C1 segment of cervical spinal cord (tissue), 14 donors: ENCODE measurements at places on chromosomes 1 and 21.

DNA sequence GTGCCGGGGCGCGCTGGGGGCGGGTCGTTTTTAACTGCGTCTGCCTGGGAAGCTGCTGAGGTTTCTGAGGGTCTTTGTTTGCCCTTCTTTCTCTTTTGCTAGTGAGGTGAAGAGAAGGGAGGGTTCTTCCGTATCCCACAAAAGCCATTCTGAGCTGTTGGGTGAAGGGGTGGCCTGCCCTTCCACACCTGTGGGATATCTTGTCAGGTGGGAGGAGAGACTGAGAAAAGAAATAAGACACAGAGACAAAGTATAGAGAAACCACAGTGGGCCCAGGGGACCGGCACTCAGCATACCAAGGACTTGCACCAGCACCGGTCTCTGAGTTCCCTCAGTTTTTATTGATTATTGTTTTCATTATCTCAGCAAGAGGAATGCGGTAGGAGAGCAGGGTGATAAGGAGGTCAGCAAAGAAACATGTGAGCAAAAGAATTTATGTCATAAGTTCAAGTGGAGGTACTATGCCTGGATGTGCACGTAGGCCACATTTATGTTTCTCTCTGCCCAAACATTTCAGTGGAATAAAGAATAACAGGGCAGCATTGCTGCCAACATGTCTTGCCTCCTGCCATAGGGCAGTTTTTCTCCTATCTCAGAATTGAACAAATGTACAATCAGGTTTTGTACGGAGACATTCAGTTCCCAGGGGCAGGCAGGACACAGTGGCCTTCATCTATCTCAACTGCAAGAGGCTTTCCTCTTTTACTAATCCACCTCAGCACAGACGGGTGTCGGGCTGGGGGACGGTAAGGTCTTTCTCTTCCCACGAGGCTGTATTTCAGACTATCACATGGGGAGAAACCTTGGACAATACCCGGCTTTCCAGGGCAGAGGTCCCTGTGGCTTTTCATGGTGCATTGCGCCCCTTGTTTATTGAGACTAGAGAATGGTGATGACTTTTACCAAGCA, 972 bp downstream of the PGBD2 start:
- DNase-seq = no peak

GRCh38 chr21:41622831-41623548, 115.0 kb upstream of the TMPRSS2 start:
- no peak for DNase-seq

- DNase-seq = no peak
Measured at GRCh38 chr1:6596886-6597776, 5.5 kb downstream of the KLHL21 start.

DNA sequence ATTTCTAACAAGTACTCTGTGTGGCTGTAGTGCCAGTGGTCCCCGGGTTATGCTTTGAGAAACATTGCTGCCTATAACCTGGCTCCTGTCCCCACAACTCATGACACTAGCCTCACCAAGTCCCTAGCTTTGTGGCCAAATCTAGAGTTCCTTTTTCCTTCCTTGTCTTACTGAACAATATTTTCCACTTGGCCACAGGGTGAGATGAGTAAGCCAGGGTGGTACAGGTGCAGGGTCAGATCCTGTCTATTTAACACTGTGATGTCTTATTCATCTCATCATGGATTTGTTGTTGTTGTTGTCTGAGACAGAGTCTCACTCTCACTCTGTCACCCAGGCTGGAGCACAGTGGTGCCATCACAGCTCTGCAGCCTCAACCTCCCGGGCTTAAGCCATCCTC, 18.6 kb downstream of the ARMH1 start:
- no peak for DNase-seq

- no peak for DNase-seq
Measured at GRCh38 chr21:42527489-42528158, 14.0 kb downstream of the SLC37A1 start.

DNA sequence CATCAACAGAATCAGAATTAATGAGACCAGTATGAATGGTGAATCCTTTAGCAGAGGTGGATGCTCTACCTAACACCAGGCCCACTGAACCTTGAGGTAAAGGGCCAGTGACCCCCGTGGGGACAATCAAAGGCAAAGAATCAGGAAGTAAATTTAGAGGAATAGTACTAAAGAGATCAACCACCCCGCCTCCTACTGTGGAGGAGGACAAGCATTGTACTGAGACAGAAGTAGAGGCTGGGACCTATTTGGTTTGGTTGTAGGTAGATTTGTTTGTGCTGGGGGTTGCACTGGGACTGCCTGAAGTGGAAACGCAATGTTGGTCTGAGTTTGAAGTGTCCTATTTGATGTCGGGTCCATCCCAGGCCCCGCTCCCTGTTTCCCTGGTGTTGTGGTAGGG, 9.5 kb downstream of the CD48 start:
- DNase-seq = no peak

DNA sequence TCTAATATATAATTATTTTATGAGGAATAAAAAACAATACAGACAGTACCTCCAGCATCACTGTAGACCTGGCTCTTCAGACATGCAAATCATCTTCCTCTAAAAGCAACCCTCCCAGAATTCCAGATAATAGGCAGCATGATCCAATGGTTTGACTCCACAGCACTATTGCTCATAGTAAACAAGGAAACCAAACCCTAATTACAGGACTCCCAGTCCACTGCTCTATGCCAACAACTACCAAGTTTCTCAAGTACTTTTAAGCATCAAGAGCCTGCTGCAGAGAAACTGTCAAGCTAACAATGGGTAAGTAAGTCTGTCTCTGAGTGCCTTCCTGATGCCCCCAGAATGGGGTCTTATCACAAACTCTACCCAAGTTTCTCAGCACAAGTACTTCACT, 57.2 kb downstream of the EYA3 start:
- no peak for DNase-seq

DNA sequence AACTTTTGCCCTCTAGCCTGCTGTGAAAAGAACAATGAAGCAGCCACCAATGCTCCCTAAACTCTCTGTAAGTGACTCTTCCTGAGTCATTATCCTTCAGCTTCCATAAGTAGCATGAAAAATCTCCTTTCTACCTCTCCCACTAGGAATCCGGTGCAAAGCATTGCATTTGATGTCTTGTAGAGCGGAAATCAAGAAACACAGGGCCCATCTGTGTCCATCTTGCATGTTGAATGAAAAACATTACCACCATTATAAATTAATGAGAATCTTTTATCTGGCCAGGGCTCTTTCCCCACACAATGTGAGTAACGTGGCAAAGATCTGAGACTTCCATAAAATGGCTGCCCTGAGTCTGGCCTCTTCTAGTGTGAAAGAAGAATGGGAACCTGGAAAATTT, 324.4 kb downstream of the ADGRL2 start:
- no peak for DNase-seq

GRCh38 chr1:54475357-54475881, 69.2 kb upstream of the SSBP3 start:
- DNase-seq = no peak

DNA sequence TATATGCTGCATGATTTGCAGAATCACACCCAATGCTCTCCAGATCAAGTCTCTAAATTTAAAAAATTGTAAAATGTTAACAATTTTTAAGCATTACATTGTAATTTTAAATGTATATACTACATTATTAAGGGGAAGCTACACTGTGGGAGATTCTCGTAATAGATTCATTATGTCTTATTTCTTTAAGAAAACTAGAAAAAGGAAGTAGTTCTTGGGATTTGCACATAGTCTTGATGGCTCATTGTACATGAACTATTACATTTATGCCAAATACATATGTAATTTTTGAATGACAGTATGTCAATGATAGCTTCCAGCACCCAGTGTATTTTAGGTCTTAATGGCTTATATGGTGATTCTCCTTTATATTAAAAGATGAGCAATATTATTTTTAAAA, 250.3 kb downstream of the PTPRC start:
- no peak for DNase-seq

DNA sequence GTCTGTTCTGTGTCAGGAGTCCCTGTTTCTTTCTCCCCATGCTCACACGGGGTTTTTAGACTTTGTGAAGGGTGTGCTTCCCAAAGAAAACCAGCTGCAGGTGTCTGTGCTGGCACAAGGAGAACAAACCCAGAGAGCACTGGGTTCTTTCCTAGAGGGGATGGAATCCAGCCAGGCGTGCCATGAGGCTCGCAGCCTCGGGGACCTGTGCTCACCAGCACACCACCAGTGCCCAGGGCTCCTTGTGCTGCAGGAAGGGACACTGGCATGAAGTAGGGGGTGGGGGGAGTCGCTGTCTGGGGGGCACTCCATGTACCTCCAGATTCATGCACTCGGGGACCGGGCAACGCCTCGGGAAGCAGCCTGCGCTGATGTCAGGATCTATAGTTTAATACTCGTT, 57.9 kb downstream of the AGPAT3 start:
- DNase-seq = no peak

DNA sequence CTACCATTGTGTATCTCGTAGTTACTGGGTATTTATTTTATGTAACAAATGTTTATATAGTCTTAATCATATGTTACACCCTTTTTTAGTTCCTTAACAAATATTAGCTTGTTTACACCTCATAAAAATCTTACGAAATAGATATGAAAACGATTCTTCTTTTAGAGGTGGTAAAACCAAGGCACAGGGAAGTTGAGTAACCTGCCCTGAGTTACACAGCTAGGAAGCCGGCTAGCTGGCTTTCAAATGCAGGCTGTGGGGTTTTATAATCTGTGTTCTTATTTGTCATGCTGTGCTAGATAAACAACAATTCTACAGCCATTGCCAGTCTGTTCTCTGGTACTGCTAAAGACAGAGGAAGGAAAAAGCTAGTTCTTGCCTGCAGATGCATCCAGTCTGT, 109.6 kb downstream of the NOS1AP start:
- DNase-seq = no peak

GRCh38 chr1:47178020-47178419, 11.8 kb downstream of the PDZK1IP1 start:
- DNase-seq = no peak

- DNase-seq = no peak
Measured at GRCh38 chr1:183480971-183481441, 8.7 kb downstream of the SMG7 start.

DNA sequence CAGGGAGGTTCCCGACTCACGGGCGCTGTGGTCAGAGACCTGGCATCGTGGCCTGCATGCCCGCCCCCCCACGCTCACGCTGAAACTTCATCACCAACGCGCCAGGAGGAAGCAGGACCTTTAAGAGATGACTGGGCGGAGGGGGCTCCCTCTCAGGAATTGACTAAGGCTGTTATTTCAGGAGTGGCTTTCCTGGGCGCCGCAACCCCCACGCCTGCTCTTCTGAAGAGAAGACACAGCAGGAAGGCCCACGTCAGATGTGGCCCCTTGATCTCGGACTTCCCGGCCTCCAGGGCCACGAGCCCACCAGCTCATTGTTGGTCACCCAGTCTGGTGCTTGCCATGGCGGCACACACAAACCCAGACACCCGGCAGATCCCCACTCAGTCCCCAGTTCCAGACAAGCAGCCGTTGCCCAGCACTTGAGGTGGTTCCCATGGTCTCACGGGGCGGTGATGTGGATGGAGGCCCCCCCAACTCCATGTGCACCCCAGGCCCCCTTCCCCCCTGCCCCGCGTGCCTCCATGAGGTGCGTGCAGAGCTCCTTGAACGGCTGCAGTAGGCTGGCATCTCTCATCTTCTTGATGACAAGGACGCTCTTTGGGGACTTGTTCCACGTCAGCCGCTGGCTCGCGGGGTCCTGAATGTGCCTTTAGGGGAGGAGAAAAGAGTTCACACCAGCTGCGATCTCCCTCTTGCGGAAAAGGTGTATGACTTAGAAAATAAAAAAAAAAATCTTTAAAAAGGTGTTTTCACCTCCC, 21.4 kb downstream of the NADK start:
- no peak for DNase-seq

DNA sequence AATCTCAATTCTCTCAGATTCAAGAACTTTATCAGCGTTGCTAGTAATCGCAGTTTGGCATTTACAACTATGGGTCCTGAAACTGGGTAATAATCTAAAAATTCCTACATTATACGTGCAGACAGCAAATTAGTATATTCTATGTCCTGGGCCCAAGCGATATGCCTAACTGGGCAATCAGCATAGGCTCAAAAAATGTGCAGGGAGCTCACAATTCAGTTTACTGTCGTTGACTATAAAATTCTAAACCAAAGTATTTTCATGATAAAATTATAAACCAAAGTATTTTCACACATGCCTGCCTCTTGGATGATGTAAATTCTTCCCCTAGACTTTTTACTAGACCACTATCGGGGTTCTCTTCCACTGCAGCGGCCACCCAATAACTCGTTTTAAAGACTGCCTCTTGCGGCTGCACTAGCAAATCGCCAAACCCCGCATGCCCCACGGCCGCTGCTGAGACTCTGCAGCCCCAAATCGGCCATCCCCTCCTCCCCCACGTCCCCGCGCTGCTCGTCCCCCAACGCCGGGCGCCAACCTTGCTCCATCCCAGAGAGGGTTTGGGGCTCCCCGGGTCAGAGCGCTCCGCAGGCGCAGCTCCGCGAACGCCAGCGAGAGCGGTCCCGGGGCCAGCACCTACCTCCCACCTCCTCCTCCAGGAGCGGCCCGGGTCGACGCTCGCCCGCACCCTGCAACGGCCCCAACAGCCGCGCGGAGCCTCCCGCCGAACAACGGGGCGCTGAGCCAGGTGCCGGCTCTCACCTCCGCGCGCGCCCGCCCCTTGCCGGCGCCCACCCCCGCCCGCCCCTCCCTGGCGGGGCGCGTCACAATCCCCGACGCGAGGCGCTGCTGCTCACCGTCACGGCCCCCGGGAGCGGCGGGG, 506 bp downstream of the SSX2IP start:
- peak; percentile 89 for DNase-seq

- no peak for DNase-seq
Measured at GRCh38 chr1:220798338-220798737, 11.6 kb downstream of the MTARC1 start.

GRCh38 chr1:28247612-28248272, 11.6 kb upstream of the SESN2 start:
- no peak for DNase-seq

DNA sequence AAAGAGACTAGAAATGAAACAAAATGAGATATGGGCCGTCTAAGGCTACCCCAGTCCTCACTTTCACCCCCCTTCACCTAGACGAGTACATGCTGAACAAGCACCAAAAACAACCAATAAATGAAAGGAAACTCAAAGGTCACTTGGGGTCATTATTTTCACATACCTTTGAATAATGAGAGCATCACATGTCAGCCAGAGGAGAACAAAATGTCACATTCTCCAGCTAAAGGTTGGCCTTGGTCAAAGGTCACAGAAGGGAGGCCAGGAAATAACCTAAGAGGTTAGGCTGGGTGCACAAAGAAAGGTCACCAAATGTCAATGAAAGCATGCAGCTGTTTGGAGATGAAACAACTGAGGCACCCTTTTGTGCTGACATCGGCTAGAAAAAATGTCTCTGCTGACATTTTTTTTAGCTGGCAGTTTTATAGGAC, 288.7 kb upstream of the USP25 start:
- DNase-seq = no peak

DNA sequence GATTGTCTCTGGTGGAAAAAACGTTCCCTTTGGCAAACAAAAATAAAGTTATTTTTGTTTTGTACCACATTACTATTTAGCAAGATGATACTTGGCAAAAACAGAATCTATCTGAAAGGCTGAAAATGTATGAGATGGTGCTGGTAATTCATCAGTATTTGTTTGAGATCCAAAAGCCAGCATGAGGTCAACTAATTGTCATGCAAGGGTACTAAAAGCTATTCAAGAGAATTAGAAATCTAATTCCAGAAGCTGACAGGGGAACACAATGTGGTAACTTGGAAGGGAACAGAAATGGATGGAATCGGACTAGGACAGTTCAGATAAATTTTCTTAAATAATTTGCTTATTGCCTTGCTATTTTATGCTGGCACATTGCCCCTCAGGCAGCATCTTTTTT, 263.8 kb downstream of the KCNT2 start:
- DNase-seq = no peak

GRCh38 chr1:7853684-7854026, 790 bp upstream of the UTS2 start:
- DNase-seq = no peak
